ENCODE measurements at places on chromosomes 5 and 9.
A peak's percentile ranks its signal among the peaks of the same experiment; 100 is the strongest.

DNA sequence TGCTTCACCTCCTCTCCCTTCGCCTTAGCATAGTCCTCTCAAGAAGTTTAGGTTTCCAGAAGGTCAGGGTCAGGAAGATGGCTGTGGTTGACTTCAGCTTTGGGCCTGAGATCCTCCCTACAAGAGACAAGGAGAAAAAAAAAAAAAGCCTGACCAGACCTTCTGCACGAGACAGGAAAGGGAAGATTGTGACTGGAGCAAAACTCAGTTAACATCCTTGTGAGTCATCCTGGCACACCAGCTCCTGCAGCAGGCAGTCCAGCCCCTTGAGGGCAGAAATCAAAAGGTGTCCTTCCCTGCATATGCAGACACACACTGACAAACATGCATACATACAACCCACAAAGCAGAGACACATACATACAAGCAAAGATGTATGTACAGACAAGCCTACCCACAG, 18.0 kb upstream of the ENHO start:
- no peak for DNase-seq

- peak; percentile 93 for DNase-seq
Observed at GRCh38 chr5:172150514-172151425, 37.3 kb downstream of the STK10 start.

- no peak for DNase-seq
Observed at GRCh38 chr5:89041249-89041779, 158.3 kb upstream of the MEF2C start.

DNA sequence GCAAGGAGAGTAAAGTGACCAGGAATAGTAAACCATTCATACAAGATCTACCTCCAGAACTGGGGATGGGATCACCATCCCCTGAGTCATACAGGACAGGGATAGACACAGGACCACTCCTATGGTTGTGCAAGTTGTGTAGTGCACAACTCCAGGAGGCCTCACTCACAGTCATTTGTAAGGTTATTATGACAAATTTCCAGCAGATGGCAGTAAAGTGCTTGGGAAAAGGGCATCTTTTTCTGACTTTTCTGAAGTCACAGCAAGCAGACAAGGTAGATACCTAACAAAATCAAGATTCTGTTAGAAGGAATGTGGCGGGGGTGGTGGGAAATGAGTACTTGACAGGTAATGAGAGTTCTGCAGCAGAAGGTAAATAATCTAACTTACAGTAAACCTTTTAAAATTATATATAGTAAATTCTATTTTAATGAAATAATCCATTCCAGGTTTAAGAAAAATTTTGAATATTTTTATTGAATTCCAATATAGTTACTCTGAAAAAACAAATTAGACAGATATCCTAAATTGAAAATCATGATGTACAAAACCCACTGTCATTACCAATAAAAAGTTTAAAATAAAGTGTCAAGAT, 16.7 kb upstream of the KIF27 start:
- DNase-seq, result peak; percentile 61

DNA sequence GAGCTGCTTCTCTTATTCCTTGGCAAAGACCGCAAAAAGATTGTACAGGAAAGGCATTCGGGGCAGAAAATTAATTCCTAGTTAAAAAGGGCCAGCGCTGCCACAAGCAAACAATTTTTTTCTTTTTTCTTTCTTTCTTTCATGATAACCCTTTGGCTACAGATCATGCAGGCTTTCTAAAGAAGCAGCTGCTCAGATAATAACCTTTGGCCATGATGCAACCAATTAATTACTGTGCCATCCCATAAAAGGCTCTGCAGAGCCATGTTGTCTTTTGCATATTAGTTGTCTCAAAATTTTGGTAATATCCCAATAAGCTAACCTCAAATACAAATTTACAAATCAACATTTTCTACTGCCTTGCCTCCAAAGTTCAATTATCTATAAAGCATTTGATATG, 758.4 kb upstream of the SEMA6A start:
- no peak for DNase-seq

DNA sequence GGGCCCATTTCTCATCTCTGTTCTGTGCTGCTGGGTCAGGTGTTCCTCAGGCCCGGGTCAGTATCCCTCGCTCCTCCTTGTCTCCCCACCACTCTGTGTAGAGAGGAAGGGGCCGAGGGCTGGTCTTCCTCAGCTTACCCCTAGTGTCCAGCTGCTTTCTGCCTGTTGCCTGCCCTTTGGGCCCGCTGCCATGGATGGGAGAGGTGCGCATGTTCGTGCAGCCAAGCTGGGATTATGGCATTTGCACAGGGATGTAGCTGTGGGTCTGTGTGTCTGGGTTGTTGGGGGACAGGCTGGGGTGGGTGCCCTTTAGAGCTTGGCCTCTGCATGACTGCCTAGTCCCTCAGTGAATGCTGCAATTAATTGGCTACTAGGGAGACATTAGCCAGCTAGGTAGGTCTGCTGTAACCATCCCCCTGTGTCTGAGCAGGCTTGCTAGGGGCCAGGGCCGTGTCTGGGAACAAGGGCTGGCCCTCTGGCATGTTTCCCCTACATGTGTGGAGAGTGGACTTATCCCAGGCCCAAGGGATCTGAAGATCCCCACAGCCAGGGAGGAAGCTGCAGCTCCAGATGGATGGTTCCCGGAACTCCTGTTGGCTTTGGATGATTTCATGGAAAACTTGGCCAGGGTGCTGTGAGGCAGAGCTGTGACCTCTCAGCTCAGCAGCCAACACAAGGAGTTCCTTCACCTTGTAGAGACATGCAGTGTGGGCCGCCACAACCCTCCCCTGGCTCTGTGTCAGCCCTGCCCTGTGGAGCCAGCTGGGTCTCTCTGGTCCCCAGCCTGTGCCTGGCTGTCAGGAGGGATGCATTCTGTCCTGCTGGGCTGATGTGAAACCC, 161.9 kb downstream of the MACROH2A1 start:
- DNase-seq, result no peak

DNA sequence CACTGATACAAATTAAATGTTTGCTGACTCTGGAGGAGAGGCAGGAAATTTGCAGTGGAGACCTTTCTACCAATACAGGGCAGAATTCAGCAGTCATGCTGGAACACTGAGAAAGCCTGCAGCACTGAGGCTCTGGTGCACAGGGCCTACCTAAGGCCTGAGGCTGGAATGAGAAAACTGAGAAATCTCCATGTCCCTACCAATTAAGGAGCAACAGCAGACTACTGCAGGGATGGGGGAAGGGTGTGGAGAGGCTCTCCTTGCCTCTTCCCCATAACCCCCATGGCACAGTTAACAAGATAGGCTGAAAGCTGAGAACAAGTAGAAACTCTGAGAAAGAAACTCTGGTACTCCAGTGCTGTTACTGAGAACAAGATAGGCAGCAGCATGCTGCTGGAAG, 10.5 kb downstream of the FBXO4 start:
- no peak for DNase-seq

DNA sequence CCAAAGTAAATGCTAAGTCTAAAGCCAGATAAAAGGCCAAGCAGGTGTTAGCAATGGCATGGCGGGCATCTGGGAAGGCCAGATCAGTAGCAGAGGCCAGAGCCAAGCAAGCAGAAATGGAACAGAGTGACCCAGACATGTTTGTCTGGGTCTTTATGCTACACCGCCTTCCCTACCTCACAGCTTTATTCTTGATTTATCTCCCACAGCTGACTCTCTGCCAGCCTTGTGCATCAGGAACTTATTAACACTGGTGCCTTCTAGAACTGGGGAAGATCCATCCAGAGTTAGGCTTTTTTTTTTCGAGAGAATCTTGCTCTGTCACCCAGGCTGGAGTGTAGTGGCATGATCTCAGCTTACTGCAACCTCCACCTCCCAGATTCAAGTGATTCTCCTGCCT, 112.5 kb upstream of the SLC44A1 start:
- no peak for DNase-seq

- DNase-seq, result no peak
Observed at GRCh38 chr9:131062969-131063368, 33.4 kb upstream of the AIF1L start.

GRCh38 chr9:110844121-110844520, 175.5 kb downstream of the MUSK start:
- no peak for DNase-seq

GRCh38 chr5:120035181-120035580, 405.8 kb downstream of the FAM170A start:
- DNase-seq, result no peak

GRCh38 chr9:36152741-36153438, 16.3 kb upstream of the CCIN start:
- DNase-seq, result no peak

Measured in HL-60 (cell line).